ENCODE measurements at places on chromosomes 4 and X.

- DNase-seq = no peak
Measured at GRCh38 chr4:41619161-41619560, 81.2 kb downstream of the LIMCH1 start.

- no peak for DNase-seq
Measured at GRCh38 chr4:66123831-66124413, 453.6 kb upstream of the EPHA5 start.

DNA sequence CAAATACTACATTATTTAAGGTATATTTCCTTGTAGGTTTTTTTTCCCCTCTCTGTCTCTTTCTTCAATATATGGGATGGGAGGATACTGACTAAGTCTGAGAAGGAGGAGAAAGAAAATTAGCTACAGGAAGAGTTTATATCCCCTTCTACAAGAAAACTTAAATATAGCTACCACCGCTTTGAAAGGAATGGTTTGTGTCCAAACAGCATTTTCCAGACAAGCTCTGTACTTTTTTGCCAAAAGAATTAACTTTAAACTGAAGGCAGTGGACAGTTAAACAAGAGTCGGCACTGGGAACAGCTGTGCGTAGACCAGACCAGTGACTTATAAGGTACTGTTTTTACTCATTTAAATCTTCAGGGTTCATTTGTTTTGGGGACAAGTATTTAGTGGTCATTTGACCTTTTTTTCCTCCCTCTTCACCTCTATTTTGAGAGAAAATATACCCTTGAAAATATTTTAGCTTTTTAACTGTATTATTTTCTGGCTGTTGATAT is 303.7 kb downstream of the ARHGAP24 start:
- no peak for DNase-seq

- DNase-seq = no peak
Measured at GRCh38 chrX:34483980-34484379, 173.1 kb downstream of the TMEM47 start.

- DNase-seq = no peak
Measured at GRCh38 chrX:46713672-46714490, 45.0 kb downstream of the SLC9A7 start.

GRCh38 chr4:47075262-47075661 is 43.9 kb downstream of the GABRB1 start:
- no peak for DNase-seq

GRCh38 chrX:136200466-136200865 is 50.7 kb downstream of the MAP7D3 start:
- DNase-seq = no peak

Data from SK-N-DZ (cell line).